ENCODE measurements at places on chromosomes 3 and 15. TPM values are rescaled to one million over a fixed set of nuclear protein-coding genes. Genes with fewer than 3 reads are reported as not detected.

COL6A5 gene
- total RNA-seq, result not detected

ALDH1A3 gene
- 24.2 TPM for total RNA-seq

KPNA4 gene
- total RNA-seq, result 78.1 TPM

NR1I2 gene
- total RNA-seq, result 1.2 TPM

NR2E3 gene
- 0.23 TPM for total RNA-seq

SAMD7 gene
- total RNA-seq, result not detected

COX5A gene
- 172 TPM for total RNA-seq

C3orf49 gene
- total RNA-seq, result not detected

CRTC3 gene
- total RNA-seq, result 55.7 TPM

THPO gene
- 0.89 TPM for total RNA-seq

WWTR1 gene
- total RNA-seq, result 67.1 TPM

MAP1A gene
- 16.4 TPM for total RNA-seq

C3orf22 gene
- total RNA-seq, result not detected

POMGNT2 gene
- total RNA-seq, result 9.2 TPM

- DNase-seq, result no peak
Observed at GRCh38 chr15:55241891-55242290, 45.1 kb upstream of the RSL24D1 start.

DNA sequence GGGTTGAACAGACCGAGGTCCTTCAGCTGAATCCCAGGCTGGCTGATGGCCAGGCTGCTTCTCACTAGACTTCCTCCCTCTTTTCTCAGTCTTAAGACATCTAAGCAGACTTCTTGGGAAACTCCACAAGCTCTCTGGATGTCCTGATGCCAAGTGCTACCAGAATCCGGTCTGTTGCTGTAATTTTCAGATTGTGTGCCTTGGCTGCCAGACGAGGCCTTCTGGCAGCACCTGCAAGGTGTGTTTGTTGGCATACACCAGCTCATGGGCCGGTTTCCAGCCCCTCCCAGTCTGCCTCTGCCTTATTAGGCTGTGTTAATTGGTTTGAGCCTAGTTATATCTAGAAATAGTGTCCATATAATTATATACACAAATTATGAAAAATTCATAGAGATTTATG is 120.6 kb downstream of the TNIK start:
- DNase-seq, result no peak

DNA sequence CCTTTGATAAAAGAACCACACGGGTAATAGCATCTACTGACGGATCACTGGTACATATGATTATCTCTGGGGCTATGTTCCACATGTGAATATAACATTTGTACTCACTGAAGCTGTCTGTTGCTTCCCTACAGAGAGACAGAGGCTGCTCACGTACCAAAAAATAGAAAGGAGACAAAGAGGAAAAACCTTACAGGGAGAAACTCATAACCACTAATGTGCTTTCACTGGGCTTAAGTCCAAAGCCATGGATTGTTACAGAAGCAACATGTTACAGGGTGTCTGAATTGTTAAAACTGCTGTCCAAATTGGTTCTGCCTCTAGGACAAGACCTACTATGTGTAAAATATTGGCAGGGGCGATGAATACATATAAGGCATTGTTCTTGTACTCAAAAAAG is 311.9 kb downstream of the FOXP1 start:
- DNase-seq, result no peak

DNA sequence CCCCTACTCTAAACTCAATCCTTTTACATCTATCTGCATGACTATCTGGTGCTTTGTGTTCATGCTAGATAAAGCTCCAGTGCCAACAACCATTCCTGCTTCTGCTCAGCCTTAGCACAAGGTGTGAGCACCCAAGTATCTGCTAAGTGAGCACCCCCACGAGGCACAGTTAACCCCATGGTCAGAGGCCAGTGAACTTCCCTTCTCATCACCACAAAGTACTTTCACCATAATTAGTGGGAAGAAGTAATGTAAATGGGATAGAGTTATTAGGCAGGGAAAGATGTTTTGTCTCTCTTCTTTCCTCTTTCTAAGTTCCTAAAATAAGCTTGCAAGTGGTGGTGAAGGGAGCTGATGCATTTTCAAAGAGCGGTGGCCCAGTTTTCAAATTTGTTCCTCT is 96.4 kb downstream of the ANO10 start:
- DNase-seq, result no peak

- no peak for DNase-seq
Observed at GRCh38 chr3:87287011-87287410, 10.6 kb upstream of the POU1F1 start.

DNA sequence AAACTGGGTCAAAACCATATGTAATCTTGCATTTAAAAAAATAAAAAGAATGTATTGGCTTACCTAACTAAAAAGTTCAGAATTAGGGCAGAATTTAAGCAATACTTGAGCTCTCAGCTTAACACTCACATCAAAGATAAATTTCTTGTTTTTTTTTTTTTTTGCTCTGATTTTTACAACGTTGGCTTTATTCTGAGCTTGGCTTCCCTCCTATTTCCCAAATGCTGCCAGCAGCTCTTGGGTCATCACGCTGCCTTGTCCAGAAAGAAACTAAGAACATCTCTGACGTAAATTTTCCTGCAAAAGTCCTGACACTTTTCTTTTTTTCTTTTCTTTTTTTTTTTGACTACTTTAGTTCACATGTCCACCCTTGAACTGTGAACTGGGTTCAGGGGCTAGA is 150.6 kb upstream of the TGFBR2 start:
- DNase-seq, result peak; percentile 53

GRCh38 chr15:72825829-72826228 is 42.3 kb upstream of the ADPGK start:
- no peak for DNase-seq

DNA sequence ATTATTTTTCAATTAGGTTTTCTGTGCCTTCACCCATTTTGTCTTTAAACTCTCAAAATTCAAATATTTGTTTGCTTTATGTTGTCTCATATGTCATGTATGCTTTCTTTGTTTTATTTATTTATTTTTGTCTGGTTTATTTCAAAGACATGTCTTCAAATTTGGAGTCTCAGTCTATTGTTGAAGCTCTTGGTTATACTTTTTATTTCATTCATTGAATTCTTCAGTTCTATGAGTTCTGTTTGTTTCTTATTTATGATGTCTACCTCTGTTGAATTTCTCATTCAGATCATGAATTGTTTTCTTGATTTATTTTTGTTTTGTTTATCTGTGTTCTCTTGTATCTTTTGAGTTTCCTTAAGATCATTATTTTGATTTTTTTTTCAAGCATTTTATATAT is 55.6 kb downstream of the AP4E1 start:
- DNase-seq, result no peak

- DNase-seq, result no peak
Observed at GRCh38 chr3:131174752-131175151, 148.1 kb downstream of the NEK11 start.

GRCh38 chr15:96109820-96110219 is 220.7 kb upstream of the NR2F2 start:
- DNase-seq, result no peak

- no peak for DNase-seq
Observed at GRCh38 chr3:186997473-186997939, 67.2 kb downstream of the ST6GAL1 start.

GRCh38 chr3:165383381-165383780 is 187.2 kb upstream of the SLITRK3 start:
- no peak for DNase-seq

DNA sequence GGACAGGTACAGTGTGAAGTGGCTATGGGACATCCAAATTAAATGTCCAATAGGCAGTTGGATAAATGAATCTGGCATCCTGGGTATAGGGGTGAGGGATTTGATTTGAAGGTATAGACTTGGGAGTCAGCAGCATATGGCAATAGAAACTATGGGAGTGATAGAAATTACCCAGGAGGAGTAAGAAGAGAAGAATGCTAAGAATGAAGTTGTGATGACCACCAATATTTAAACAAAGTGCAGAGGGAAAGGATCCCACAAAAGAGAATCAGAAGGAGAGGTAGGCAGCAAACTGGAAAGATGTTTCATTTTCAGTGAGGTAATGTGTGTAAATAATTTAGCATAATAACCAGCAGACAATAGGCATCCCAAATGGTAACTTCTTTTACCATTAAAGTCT is 13.8 kb upstream of the MSL2 start:
- no peak for DNase-seq

DNA sequence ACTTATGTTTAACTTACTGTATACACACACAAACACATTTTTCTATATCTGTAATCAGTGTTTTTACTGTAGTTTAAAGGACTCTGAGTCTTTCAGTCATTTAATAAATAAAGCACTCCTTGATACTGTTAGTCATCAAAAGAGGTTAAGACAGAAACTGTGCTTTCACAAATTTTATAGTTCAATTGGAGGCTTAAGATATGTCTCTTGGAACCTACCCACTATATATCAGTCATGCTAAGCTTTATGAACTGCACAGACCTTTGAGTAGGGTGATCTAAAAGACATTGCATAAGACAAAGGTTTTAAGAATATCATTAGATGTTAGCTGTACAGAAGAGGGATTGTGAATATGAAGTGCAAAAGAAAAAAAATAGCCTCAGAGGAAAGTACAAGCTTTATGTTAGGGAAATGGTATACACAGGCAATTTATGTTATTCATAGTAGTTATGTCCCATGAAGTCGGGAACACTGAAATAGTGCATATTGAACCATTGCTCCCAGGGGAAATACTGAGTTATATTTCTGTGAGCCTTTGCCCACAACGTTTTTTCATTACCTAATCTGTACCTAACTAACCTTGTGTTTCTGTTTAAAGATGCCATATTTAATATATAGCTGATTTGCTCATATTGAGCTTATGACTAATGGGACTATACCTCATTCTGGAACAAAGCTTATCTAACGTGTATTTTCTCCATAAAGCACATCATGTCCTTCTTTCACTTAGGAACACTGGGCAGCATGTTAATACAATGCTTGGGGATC is 19.7 kb downstream of the CHMP2B start:
- no peak for DNase-seq

DNA sequence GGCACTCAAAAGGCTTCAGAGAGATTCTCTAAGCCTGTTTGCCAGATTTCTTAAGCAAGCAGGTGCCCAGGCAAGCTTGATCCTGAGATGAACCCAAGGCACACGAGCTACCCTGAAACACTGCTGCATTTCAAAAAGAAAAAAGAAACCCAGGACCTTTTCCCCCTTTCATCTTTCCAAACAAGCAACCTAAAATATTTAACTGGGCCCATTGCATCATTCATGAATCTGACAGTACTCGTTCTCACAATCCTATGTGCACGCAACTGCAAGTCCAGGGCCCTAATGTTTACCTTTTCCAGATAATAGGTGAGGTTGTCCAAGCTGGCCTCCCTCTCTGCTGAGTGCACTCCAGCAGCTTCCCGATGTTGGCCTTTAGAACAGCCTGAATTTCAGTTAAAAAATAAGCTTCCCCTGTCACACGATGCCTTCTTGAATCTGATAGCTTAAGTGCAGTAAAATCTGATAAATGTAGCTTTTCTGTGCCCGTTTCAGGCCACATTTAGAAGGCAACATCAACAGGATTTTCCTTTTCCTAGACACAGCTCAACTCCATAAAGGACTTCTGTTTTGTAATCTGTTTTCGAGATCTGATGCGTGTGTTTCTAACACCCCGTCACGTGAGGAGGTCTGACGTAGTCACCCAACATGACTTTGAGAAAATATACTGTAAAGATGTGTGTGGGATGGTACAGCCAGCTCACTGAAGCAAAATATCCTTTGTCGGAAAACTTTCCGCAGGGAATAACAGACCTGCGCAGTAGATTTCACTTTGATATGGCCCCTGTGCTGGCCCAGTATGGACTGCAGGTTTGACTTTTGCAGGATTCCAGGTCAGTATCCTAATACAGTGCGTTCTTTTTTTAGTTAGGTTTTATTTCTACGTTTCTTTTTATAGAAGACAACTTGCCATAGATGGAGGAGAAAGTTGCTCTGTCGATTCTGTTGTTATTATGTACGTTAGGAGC is 55.1 kb upstream of the RASA2 start:
- no peak for DNase-seq

DNA sequence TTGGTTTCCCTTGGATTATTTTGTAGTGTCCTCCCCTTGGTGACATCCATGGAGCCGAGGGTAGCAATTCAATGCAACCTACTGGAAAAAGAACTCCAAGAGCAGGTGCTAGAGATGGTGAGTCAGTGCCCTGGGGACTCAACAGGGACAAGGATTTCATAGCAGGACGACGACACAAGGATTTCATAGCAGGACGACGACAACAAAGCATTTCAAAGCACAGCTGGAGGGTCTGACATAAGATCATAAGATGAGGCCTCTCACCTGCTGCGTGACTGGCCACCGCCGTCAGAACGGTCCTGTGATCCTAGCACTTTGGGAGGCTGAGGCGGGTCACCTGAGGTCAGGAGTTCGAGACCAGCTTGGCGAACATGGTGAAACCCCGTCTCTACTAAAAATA is 22.5 kb downstream of the NRROS start:
- no peak for DNase-seq

GRCh38 chr3:14480207-14481017 is 59.7 kb downstream of the GRIP2 start:
- DNase-seq, result no peak

DNA sequence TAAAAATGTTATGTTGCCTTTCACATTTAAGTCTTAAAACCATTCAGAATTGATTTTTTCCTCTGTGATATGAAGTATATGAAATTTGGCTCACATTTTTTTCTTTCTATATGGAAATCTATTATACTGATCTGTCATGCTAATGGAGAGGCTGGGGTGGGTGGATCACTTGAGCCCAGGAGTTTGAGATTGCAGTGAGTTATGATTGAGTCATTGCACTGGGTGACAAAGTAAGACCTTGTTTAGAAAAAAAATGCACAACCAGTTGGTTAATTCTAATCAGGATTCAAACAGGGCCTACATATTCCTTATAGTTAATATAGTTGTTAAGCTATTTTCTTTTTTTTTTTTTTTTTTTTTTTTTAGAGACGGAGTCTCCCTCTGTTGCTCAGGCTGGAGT is 230.5 kb downstream of the MFSD1 start:
- no peak for DNase-seq

GRCh38 chr15:52171386-52171785 is 19.8 kb downstream of the GNB5 start:
- DNase-seq, result no peak

GRCh38 chr3:162166543-162166942 is 669.9 kb downstream of the OTOL1 start:
- no peak for DNase-seq

DNA sequence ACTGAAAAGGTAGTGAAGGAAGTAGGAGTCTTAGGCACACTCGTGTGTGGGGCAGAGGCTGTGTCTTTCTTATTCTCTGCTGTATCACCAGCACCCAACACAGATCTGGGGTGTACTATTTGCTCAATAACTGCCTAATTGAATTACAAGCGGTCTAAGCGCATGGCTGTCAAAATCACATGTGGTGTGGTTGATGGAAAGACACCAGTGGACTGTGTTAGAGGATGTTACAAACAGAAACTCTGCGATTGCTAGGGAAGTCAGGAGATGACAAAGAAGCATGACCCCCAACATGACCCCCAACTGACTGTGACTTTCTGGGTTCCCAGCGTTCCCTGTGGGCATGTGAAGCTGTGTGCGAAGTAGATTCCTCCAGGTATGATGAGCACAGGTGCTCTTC is 32.0 kb downstream of the ATG7 start:
- no peak for DNase-seq

- DNase-seq, result no peak
Observed at GRCh38 chr3:122563717-122564025, 429 bp downstream of the PARP9 start.

GRCh38 chr3:186176373-186176990 is 67.6 kb upstream of the ETV5 start:
- no peak for DNase-seq

GRCh38 chr3:152834191-152834775 is 648 bp upstream of the P2RY1 start:
- DNase-seq, result peak; percentile 62

Measured in ureter (tissue), 1 donor.